ENCODE measurements at places on chromosomes 5 and 9.

- DNase-seq: no peak
These were observed 61.3 kb upstream of the IQGAP2 start for GRCh38 chr5:76341651-76342334.

- DNase-seq: no peak
These were observed 57.9 kb downstream of the PRRT1B start for GRCh38 chr9:131603199-131603598.

DNA sequence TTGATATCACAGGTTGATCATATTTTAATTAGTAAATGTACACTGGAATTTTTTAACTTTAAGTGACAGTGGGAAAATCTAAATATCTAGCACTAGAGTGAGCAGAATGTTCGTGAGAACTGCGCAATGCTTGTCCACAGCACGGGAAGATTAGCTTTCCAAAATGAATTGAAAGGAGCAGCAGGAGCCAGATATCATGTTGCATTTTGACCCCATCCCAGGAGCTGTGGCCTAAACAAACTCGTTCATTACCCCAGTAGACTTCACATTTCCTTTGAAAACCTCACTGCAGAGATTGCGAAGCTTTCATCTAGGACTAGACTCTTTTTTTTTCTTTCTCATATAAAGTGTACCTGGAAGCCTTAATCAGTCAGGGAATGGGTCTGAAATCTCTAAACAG is 525.8 kb downstream of the CTNND2 start:
- no peak for DNase-seq

DNA sequence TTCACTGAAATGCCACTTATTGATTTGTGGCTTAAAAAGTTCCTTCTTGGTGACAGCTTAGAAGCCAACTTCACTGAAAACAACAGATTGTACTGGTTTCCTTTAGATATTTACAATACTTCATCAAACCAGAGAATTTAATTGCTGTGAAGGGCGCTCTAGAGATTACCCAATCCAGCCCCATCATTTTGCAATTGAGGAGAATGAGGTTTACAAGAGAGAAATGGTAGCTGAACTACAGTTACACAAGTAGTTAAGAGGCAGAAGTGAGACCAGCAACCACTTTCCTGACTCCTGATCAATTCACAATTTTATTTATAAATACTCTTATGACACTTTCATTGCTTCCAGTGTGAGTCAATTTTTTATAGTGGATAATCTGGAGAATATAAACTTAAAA is 103.5 kb upstream of the APC start:
- no peak for DNase-seq

DNA sequence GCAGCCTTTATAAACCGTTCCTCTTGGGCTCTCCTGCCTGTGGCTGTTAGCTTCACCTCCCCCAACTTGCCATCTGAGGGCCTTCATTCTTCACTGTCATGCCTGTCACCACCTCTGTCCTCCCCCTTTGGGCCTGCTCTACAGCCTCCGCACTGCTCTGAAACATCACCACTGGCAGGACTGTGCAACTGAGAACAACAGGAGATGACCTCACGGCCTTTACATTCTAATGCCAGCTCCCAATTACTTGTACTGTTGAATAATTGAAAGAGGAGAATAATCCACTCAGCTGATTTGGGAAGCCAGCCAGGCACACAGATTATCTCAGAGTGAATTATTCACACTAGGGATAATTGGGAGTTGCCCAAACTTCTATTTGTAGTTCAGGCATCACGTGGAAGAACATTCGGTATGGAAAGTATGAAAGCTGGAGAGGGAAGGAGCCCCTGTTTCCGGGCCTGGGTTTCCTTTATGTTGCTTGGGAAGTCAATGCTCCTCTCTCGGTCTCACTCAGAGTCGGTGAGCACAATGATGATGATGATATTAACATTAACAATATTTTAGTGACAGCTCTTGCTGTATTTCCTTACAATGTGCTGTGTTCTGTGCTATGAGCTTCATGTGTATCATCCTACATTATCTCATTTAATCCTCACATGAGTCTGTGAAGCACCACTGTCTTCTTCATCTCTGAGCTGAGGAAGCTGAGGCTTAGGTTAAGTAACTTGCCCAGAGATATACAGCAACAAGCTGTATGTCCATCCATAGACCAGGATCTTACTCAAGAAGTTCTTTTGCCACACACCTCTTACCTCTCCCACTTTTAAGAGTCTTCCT is 99.3 kb upstream of the LRRTM2 start:
- DNase-seq: no peak

- no peak for DNase-seq
These were observed 25.3 kb upstream of the ANXA2R start for GRCh38 chr5:43065387-43065947.

- no peak for DNase-seq
These were observed 333.6 kb upstream of the TRPC7 start for GRCh38 chr5:136698970-136699369.

DNA sequence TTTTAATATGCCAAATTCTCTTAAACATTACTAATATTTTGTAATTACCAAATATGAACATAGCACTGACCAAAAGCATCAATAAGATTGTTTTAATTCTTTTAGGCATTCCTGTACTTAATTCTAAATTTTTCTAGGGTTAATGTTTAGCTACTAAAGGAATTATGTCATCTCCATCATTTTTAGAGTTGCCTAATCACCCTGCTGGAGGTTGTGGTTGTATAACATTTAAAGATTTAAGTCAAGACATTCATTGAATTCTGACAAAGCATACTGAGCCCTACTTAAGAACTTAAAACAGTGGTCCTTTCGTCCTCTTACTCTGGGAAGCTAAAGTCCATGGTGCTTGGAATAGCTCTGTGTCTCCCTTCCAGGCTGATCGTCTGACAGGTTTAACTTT is 28.1 kb upstream of the DAB2 start:
- DNase-seq: no peak

Measured in stimulated activated naive B cell treated with anti-CD40 and anti-IgM and Interleukin-4, amounts not matched to agents 10 μg/mL and 1 μg/mL and 100 μg/mL, for 72 hours (primary cell).